Suprapubic skin (tissue), 4 donors: ENCODE measurements at places on chromosomes 5 and 9. TPM values are rescaled to one million over a fixed set of nuclear protein-coding genes. Genes with fewer than 3 reads are reported as not detected.

Gene RPS14
- 1,684 TPM for total RNA-seq

- no peak overlapping the region for H3K4me3 ChIP-seq
- no peak overlapping the region for H3K27ac ChIP-seq
- no peaks in the 10 kb centered on the region for H3K4me1 ChIP-seq
- no peak for DNase-seq
- H3K27me3 ChIP-seq: no peaks in the 10 kb centered on the region
- H3K36me3 ChIP-seq: peaks cover 83% of the 10 kb centered on the region
Measured at GRCh38 chr5:134784241-134784920, 25.8 kb downstream of the DDX46 start.

GRCh38 chr9:114506082-114506390 is 763 bp upstream of the WHRN start:
- no peaks in the 10 kb centered on the region for H3K27me3 ChIP-seq
- H3K4me3 ChIP-seq: peak overlapping the region; percentile 55
- H3K4me1 ChIP-seq: peaks cover 40% of the 10 kb centered on the region

Gene KIF12
- 1.1 TPM for total RNA-seq

DNA sequence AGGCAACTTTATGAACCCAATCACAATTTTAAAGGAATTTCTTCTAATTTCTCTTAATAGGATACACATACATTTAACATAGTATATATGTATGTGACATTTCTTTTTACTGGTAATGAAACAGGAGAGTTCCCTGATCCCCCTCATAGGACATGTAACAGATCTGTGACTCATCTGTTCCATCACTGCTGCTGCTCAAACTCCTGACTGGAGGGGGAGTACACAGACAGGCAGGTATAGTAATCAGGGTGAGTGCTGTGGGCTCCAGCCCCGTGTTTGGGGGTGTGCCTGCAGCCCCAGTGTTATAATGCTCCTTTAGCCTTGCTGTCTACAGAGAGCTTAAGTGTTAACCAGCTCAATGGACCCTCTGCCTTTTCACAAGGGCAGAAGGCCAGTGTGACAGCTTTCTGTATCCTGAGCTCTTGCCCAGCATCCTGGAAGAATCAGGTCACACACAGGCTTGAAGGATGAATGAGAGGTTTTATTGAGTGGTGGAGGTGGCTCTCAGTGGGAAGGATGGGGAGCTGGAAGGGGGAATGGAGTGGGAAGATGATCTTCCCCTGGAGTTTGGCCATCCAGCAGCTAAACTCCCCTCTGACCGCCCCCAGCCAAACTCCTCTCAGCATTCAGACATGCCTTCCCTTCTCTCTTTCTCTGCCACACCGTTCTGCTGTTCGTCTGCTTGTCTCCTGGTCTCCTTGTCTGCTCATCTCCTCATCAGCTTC is 161.3 kb downstream of the ZNF608 start:
- no peaks in the 10 kb centered on the region for H3K36me3 ChIP-seq
- H3K4me1 ChIP-seq: no peaks in the 10 kb centered on the region
- H3K27me3 ChIP-seq: no peaks in the 10 kb centered on the region
- no peak for DNase-seq

Gene CNTRL
- total RNA-seq: 16.0 TPM

Gene NSG2
- not detected for total RNA-seq

GRCh38 chr9:1071730-1072129 is 21.6 kb downstream of the DMRT2 start:
- no peak overlapping the region for H3K27ac ChIP-seq
- H3K27me3 ChIP-seq: no peaks in the 10 kb centered on the region
- DNase-seq: no peak
- H3K36me3 ChIP-seq: no peaks in the 10 kb centered on the region
- no peaks in the 10 kb centered on the region for H3K4me1 ChIP-seq
- H3K4me3 ChIP-seq: no peak overlapping the region

Gene STC2
- total RNA-seq: 5.4 TPM

DNA sequence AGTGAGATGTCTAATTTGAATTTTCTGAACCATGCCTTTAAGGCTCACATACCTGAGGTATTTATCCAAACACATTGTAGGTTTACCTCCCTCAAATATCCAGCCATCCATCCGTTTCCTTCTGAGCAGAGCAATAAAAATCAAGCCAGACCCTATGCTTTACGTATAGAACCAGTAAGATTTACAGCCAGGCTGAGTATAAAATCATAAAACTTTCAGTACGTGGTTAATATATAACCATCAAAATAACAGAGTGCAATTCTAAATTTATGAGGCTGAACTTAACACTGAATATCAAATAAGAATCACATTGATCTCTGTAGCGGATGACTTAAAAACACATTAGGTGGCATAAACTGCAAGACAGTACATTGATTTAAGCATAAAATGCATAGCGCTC is 877.9 kb upstream of the WWC1 start:
- H3K4me1 ChIP-seq: no peaks in the 10 kb centered on the region
- no peaks in the 10 kb centered on the region for H3K27me3 ChIP-seq
- H3K27ac ChIP-seq: no peak overlapping the region
- no peak overlapping the region for H3K4me3 ChIP-seq
- H3K36me3 ChIP-seq: no peaks in the 10 kb centered on the region
- DNase-seq: no peak

Gene LCN6
- total RNA-seq: 4.6 TPM

GRCh38 chr9:110578575-110579033 is 937 bp downstream of the SVEP1 start:
- H3K27ac ChIP-seq: peak overlapping the region; percentile 72
- no peak for DNase-seq
- H3K27me3 ChIP-seq: peaks cover 43% of the 10 kb centered on the region
- H3K36me3 ChIP-seq: no peaks in the 10 kb centered on the region
- H3K4me3 ChIP-seq: peak overlapping the region; percentile 60

- peaks cover 4% of the 10 kb centered on the region for H3K36me3 ChIP-seq
- H3K27me3 ChIP-seq: no peaks in the 10 kb centered on the region
- peaks cover 10% of the 10 kb centered on the region for H3K4me1 ChIP-seq
- DNase-seq: no peak
- no peak overlapping the region for H3K4me3 ChIP-seq
- no peak overlapping the region for H3K27ac ChIP-seq
Measured at GRCh38 chr5:83568186-83568585, 96.6 kb downstream of the VCAN start.

Gene PDLIM4
- 117 TPM for total RNA-seq

DNA sequence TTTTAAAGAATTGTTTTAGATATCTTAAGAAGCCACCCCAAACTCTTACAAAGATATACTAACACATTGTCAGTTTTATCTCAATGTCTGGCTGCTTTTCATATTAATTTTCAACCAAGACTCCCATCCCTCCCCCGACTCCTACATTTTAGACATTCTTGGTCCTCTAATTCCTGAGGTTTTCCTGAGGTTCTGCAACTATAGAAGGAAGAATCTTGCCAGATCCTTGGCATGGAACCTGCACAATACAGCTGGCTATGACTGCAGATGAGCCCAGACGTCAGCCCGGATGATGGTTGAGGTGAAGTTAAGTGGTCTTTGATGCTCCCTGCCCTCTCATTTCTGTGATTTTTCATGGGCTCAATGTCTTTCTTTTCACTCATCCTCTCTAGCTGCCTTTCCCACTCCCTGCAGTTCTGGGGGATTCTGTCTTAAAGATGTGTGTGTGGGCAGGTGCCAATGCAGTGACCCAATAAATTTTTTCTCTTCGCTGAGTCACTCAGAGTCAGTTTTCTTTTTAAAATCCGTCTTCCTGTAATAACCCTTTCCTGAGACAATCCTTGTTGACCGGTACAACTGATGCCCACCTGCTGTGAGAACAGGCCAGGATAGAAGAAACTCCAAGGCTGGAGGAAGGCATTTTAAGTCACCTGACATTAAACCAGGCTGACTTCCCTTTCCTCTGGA is 237.8 kb upstream of the GAS1 start:
- H3K27ac ChIP-seq: no peak overlapping the region
- peaks cover under 1% of the 10 kb centered on the region for H3K4me1 ChIP-seq
- no peak for DNase-seq
- H3K27me3 ChIP-seq: no peaks in the 10 kb centered on the region

Gene ENDOG
- 20.5 TPM for total RNA-seq

DNA sequence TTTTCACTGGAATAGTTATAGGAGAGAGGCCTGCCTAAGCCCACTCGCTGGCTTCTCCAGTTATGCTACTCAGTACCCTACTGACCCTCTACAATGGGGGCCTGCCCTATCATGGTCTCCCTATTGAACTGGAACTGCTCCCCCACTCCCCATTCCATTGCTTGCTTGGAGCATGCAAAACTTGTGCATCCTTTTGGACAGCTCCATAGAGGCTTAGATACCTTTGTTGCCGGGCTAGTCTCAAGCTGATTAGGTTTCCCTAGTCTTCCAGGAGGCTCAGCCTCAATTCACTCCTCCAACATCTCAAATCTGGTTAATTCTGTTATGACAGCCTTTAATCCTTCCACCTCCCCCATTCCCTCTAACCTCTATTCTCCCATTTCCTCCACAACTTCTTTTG is 39.9 kb downstream of the KIF24 start:
- no peak for DNase-seq
- H3K4me3 ChIP-seq: no peak overlapping the region
- H3K27ac ChIP-seq: no peak overlapping the region
- no peaks in the 10 kb centered on the region for H3K27me3 ChIP-seq

- H3K27me3 ChIP-seq: no peaks in the 10 kb centered on the region
- H3K36me3 ChIP-seq: peaks cover 2% of the 10 kb centered on the region
- no peak overlapping the region for H3K27ac ChIP-seq
- DNase-seq: no peak
Measured at GRCh38 chr9:27460226-27461023, 63.7 kb upstream of the IFNK start.

- peaks cover 40% of the 10 kb centered on the region for H3K4me1 ChIP-seq
- peak overlapping the region; percentile 92 for H3K27ac ChIP-seq
- no peak for DNase-seq
- H3K36me3 ChIP-seq: no peaks in the 10 kb centered on the region
- H3K4me3 ChIP-seq: peak overlapping the region; percentile 91
- H3K27me3 ChIP-seq: no peaks in the 10 kb centered on the region
Measured at GRCh38 chr5:83077662-83078261, 415 bp downstream of the XRCC4 start.

Gene IQGAP2
- 12.2 TPM for total RNA-seq

Gene EGR1
- total RNA-seq: 130 TPM

Gene PIP5K1B
- 1.7 TPM for total RNA-seq

DNA sequence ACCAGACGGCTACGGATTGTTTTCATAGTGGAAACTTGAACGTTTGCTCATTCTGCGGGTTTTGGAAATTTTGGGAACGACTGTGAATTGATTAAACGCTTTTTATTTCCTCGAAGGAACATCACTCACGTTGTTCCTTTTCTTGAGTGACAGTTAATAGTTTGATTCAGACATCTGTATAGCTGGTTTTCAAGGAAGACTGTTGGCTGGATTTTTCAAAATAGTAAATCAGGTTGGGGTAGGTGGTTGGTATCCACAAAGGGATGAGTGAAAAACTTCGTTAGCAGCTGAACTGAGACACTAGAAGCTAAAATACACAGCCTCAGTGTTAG is 1.1 kb downstream of the TGFBR1 start:
- no peak for DNase-seq
- H3K36me3 ChIP-seq: no peaks in the 10 kb centered on the region
- no peaks in the 10 kb centered on the region for H3K27me3 ChIP-seq
- H3K4me3 ChIP-seq: peak overlapping the region; percentile 72
- H3K27ac ChIP-seq: peak overlapping the region; percentile 93
- peaks cover 49% of the 10 kb centered on the region for H3K4me1 ChIP-seq

GRCh38 chr9:124340219-124341069 is 74.8 kb downstream of the PSMB7 start:
- H3K27ac ChIP-seq: no peak overlapping the region
- H3K4me3 ChIP-seq: no peak overlapping the region
- DNase-seq: no peak
- peaks cover 51% of the 10 kb centered on the region for H3K36me3 ChIP-seq

Gene MRPL41
- 70.0 TPM for total RNA-seq

DNA sequence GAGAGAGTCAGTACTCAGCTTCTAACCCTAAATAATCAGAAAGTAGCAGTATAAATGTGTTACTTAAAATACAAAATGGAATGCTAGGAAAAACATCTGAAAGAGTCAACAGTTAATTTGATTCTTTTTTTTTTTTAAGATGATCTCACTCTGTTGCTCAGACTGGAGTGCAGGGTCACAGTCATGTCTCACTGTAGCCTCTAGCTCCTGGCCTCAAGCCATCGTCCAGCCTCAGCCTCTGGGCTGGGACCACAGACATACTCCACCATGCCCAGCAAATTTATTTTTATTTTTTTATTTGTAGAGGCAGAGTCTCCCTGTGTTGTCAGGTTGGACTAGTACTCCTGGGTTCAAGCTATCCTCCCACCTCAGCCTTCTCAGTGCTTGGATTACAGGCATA is 424.9 kb downstream of the IRX2 start:
- no peak overlapping the region for H3K4me3 ChIP-seq
- no peak overlapping the region for H3K27ac ChIP-seq
- H3K4me1 ChIP-seq: no peaks in the 10 kb centered on the region
- H3K27me3 ChIP-seq: no peaks in the 10 kb centered on the region

Gene CCDC192
- total RNA-seq: not detected

Gene FGF18
- total RNA-seq: 0.47 TPM

Gene ARAP3
- 2.2 TPM for total RNA-seq

Gene PKD2L2
- not detected for total RNA-seq

DNA sequence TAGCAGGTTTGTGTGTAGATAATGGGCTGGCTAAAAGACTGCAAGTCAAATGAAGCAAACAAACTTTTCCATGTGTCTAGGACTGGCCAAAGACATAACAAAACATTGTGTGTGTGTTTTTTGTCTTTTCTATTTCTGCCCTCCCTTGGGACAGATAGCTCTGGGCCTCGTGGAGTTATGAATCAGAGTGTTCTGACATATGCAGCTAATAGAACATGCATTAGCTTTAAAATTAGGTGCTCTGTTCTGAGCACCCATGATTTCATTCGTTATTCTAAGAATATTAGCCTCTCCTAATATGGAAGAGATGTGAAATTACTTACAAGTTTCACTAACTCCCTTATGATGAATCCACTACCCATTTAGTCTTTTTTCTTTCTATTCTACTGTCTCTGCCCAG is 367.3 kb upstream of the PAPPA start:
- H3K27ac ChIP-seq: no peak overlapping the region
- no peak overlapping the region for H3K4me3 ChIP-seq
- H3K4me1 ChIP-seq: no peaks in the 10 kb centered on the region
- no peaks in the 10 kb centered on the region for H3K36me3 ChIP-seq
- no peak for DNase-seq

Gene ZNF366
- 3.8 TPM for total RNA-seq

DNA sequence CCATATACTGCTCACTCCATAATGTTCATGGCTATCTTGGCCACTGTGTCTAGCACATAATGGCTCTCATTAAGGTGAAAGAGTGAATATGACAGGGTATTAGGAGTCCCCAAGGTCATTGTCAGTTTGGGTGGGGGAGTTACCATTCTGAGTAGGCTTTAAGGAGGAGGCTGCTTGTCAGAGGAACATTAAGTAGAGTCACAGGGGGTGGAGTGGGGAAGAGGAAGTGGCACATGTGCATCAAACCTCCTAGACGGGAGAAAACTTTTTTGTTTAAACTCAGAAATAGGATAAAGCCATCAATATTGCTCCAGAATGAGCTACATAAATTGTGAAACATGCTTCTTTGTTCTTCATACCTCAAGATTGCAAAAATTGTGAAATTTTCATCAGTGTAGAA is 45.5 kb downstream of the DAB2IP start:
- H3K27me3 ChIP-seq: peaks cover 6% of the 10 kb centered on the region
- H3K4me3 ChIP-seq: no peak overlapping the region
- H3K4me1 ChIP-seq: peaks cover 37% of the 10 kb centered on the region
- no peaks in the 10 kb centered on the region for H3K36me3 ChIP-seq
